ENCODE measurements at places on chromosomes 1 and 21.
A peak's percentile ranks its signal among the peaks of the same experiment; 100 is the strongest.

DNA sequence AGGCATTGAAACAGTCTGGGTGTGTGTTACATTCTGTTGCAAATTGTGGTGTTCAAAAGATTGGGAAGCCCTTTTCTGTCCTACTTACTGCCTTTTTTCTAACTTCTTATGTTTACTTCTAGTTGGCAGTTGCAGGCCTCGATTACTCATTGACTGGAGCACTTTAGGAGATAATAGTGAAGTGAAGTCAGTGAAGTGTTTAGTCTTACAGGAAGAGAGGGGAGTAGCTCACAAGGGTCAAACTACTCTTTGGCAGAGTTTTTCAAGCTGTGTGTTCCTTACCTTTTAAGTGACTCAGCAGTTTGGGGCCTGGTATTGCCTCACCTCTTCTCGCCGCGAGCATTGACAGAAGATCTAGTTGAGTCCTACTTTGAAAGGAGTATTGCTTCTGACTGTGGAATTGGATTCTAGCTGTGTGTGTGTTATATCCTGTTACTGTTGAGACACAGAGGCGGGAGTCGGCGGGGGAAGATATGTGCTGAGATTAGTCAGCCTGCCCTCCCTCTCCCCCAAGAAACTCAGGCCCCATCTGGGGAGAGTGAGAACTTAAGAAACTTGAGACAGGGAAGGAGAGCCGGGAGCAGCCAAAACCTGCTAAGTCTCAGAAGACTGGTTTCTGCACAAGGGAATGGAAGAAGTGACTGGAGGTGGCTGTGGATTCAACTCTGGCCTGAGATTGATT is 19.3 kb downstream of the AHCYL1 start:
- DNase-seq = no peak

DNA sequence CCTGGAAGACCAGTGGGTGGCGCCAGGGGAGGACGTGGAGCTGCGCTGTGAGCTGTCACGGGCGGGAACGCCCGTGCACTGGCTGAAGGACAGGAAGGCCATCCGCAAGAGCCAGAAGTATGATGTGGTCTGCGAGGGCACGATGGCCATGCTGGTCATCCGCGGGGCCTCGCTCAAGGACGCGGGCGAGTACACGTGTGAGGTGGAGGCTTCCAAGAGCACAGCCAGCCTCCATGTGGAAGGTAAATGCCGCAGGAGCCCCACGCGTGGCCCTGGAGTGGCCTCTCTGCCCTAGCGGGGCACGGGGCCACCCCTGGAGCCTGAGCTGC is 75.2 kb downstream of the OBSCN start:
- no peak for DNase-seq

DNA sequence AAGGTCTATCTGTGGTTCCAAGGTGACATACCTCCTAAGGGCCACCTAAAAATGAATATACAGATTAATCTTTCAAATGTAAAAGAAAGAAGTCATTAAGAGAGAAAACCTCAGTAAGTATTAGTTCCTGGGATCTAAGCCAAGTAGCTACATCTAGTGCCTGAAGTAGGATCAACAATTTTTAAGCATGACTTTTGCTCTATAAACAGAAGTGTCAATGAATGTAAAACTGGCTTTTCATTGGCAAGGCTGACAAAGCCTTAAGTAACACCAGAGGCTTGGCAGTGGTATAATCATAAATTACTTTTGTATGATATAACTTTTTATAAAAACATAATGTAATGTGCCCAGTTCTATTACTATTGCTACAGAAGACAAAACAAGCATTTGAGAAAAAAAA is 12.2 kb upstream of the ACADM start:
- DNase-seq = no peak

GRCh38 chr1:228071839-228072657 is 10.5 kb upstream of the ARF1 start:
- DNase-seq = no peak

GRCh38 chr1:26856604-26857469 is 6.1 kb upstream of the SFN start:
- no peak for DNase-seq

- DNase-seq = no peak
Measured at GRCh38 chr1:235888119-235888643, 21.5 kb upstream of the LYST start.

DNA sequence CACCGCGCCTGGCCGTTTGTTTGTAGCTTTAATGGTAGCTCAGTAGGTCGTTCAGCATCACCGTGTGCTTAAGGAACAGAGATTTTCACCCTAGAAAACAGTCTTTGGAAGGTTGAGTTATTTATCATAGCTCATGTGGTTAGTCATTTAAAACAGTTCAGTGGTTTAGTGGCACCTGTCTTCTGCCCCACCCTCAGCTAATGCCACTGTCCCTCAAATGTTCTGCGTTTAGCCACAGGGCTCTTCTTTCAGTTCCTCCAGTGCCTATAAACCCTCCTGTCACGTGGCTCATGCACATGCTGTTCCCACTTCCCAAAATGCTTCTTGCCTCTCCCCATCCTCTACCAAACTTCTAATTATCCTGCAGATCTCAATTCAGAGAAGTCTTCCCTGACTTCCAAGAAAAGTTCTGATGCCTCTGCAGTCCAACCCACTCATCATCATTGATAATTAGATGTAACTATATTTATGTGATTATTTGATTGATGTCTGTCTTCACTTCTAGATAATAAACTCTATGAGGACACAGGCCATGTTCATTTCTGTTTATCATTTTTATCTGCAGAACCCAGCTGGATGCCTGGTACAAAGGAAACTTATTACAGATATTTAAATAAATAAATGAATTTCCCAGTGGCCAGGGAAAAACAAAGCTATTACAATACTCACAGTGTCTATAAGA is 14.4 kb upstream of the DIPK1A start:
- DNase-seq = peak; percentile 17

- DNase-seq = no peak
Measured at GRCh38 chr21:46660505-46660904, 25.0 kb downstream of the PRMT2 start.

DNA sequence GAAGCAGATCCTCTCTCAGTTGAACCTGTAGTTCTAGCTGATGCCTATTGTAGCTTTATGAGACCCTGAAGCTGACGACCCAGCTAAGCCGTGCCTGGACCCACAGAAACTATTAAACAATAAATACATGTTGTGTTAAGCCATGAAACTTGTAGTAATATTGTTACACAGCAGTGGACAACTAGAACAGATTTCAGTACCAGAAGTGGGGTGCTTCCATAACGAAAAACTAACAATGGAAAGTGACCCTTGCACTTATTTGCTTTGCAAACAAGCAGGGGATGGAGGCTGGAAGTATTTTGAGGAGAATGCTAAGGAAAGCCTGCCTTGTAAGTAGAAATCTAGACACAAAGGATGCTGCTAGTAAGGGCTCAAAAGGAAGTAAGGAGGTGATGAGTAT is 18.1 kb upstream of the HEATR1 start:
- DNase-seq = no peak

DNA sequence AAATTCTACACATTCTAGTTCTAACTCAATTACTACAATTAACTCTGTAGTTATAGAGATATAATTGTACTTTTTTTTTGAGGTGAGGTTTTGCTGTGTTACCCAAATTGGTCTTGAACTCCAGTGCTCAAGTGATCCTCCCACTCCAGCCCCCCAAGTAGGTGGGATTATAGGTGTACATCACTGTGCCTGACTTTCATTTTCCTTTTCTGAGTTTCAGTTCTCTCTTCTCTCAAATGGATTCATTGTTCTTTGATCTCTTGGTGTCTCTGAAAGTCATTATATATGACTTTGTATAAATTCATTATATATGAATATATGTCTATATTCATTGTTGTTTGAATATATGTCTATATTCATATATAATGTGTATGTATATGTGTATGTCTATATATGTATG is 74.0 kb upstream of the GALNT2 start:
- no peak for DNase-seq

GRCh38 chr1:242886137-242886536 is 361.6 kb upstream of the PLD5 start:
- DNase-seq = no peak

- no peak for DNase-seq
Measured at GRCh38 chr1:66000033-66000637, 207.4 kb downstream of the PDE4B start.

DNA sequence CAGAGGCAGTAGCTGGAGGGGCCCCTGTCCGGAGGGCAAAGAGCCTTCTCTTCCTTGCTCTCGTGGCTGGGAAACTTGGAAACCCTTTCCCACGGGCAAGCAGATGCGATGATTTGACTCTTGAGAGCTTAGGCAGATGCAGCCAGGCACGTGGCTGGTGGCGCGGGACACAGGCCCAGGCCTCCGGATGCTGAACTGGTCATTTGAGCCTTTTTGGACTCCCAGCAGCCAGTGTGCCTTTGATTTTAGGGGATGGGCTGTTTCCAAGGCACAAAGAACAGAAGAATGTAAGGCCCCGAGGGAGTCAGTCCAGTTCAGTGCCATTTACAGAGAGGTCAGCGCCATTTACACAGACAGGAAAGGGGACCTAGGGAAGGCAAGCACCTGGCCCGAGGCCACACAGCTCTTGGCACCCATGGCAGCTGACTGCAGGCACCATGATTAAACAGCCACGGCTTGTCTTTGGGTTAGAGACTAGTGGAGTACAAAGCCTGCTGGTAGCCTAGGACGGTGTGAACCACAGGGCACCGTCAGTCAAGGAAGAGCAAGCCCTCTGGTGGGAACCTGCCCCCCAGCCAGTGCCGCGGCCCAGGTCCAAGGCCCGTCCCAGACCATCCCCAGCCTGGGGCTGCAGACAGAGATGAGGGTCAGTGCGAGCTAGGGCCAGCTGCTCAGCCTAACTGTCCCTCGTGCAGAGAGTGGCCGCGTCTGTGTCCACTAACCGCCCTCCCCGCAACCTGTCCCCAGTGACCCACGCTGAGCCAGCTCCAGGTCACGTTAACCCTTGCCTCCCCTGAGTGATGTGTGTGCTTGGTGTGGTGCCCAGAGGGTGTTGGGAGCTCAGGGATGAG is 20.4 kb upstream of the CCDC27 start:
- DNase-seq = no peak

DNA sequence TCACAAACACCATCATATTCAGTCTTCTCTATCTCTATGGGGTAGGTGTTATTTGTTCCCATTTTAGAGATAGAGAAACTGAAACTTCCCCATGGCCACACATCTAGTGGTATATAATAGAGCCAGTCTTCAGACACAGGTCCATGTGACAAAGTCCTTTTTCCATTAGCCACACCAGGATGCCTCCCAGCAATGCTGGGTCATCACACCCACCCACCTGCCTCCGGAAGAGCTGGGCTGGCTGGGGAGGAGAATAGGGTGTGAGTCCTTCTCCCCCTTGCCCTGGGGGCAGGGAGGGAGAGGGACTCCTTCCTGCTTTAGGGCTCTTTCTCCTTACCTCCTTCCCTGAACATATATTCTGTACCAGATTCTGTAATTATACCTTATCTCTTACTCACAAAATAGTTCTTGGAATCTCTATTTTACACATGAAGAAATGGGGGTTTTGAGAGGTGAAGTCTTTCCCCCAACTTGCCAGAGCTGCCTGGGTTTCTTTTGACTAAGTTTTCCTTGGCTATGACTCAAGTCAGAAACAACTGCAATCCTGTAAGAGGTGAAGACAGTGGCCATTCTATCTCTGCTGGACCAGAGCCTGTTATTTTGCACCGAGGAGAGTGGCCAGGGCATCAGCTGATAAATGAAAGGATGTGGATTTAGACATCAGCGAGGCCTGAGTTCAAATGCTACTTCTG is 30.0 kb downstream of the SOX13 start:
- DNase-seq = peak; percentile 90

GRCh38 chr1:155884982-155885381 is 25.6 kb downstream of the SYT11 start:
- DNase-seq = no peak

GRCh38 chr21:45357436-45358260 is 47.3 kb upstream of the COL18A1 start:
- DNase-seq = no peak

GRCh38 chr1:72915581-72915980 is 633.2 kb upstream of the NEGR1 start:
- no peak for DNase-seq

DNA sequence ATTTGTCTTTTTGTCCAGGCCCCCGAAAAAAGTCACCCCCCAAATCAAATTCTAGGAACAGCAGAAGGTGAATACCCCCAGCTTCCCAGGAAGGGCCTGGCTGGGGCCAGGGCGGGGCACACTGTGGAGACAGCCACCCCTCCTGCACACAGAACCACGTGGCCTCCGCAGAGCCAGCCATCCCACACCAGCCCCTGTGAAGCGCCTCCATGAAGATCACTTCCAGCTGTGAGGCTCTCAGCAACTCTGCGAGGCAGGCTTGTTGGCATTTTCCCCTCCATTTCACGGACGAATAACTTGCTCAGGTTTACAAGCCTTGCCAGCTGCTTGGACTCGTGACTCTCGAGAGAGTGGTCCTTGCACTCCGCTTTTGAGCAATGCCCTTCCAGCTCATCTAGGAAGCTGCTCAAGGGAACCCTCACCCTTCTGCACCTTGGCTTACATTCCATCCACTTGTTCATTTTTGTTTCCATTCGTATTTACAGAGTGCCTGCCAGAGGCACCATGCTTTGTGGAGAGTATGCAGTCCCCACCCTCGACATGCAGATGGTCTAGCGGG is 48.2 kb downstream of the SYT6 start:
- DNase-seq = no peak

- DNase-seq = peak; percentile 44
Measured at GRCh38 chr1:21935891-21936365, 1.2 kb downstream of the HSPG2 start.

DNA sequence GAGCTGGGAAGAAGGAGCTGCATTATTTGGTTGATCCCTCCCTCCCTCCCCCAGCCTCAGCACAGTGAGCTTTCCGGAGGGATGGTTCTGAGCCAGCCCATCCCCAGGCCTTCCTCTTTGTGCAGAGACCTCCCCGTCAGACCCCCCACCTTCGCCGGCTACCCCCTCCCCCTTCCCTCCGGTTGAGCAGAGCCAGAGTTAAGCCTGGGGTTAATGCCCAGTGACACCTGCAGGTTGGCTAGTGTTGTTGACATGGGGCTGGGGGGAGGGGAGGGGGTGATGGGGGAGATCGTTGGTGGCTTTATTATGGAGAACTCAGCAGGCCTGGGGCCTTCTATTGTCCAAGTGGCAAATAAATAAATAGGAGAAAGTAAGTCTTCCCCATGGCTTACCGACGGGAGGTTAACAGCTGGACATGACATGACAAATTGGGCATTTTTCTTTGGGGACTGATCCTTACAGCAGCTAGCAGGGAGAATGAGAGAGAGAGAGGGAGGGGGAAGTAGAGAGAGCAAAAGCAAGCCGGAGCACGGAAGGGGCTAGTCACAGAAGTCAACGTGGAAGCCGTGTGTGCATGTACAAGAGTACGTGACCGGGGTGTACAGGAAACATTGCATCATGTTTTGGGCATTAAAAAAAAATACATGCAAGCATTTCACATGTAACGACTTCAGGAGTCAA is 131.1 kb downstream of the TMEM53 start:
- no peak for DNase-seq

- peak; percentile 18 for DNase-seq
Measured at GRCh38 chr1:50424045-50424883, 1.0 kb upstream of the DMRTA2 start.

DNA sequence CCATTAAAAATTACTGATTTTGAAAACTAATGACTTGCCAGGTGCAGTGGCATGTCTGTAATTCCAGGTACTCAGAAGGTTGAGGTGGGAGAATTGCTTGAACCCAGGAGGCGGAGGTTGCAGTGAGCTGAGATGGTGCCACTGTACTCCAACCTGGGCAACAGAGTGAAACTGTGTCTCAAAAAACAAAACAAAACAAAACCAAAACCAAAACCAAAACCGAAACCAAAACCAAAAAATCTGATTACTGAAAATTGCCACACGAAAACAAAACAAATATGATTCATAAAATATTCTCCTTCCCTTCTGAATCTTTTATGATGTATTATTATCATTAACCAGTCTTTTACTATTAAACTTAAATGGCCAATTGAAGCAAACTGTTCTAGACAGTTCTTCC is 74.1 kb downstream of the SERINC2 start:
- no peak for DNase-seq

Data from SW480 (cell line).